Stimulated activated CD8-positive, alpha-beta memory T cell treated with anti-CD3 and anti-CD28 coated beads, Interleukin-7, amount 100 ng/mL, for 1 hour (primary cell): ENCODE measurements at places on chromosomes 4 and X.

DNA sequence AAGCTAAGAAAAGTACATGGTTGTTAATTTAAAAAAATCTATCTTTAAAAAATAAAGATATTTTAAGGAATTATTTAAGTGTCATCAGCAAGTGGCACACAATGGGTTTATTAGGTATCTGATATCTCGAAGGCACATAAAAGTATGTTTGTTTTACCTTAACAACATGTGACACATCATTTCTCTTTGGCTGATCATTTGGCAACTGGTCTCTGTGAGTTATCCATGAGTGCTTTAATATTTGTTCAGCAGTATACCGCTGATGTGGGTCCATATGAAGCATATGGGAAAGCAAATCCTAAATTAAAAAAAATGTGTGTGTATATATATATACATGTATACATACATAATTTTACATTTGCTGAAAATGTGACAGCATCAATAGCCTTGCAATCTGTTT lies 123.2 kb downstream of the RPS6KA6 start:
- DNase-seq: no peak

GRCh38 chrX:153441296-153441695 lies 4.6 kb downstream of the TREX2 start:
- DNase-seq: no peak

DNA sequence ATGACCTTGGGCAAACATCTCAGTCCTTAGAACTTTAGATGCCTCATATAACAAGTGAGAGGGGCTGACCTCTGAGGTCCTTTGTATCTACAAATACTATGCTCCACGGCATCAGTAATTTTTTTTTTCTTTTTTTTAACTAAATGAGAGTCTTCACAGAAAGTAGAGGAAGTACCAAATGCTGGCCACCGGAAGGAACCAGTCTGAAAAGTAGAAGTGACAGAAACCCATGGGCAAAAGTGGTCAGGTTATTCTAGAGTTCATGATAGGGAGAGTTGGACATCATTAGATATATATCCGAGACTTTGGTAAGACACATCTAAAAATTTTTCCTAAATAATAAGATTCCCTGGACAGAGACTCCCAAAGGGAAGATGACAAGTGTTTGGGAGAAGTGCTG lies 53.7 kb downstream of the COQ2 start:
- no peak for DNase-seq

GRCh38 chrX:115402299-115402698 lies 112.8 kb downstream of the LUZP4 start:
- no peak for DNase-seq

GRCh38 chrX:78540171-78540570 lies 119.0 kb downstream of the RTL3 start:
- no peak for DNase-seq

DNA sequence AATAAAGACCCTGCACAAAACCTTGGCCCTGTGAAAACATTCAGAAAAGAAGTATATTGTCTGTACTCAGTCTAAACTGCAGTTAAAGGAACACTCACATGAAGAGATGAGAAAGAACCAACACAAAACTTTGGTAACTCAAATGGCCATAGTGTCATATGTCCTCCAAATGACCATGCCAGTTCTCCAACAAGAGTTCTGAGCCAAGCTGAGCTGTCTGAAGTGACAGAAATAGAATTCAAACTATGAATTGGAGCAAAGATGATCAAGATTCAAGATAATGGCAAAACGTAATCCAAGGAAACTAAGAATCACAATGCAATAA lies 739.3 kb upstream of the NDST4 start:
- DNase-seq: no peak

DNA sequence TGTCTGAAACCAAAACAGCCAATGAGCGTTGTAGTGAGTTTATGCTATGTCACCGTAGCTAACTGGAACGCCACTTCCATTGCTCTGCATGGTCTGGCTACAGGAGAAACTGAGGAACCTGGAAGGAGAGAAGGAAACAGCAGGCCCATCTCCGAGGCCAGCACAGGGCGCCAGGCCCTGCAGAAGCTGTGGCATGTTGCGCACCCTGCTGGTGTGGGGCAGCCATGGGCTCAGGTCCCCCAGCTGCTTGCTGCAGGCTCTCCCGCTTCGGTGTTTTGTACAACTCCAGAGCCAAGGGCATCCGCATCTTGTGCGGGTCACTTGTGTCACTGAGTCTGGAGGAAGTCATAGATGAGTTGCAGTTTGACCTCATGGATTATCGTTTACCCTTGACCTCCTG lies 89.2 kb downstream of the AFAP1 start:
- no peak for DNase-seq

GRCh38 chrX:110167952-110168451 lies 149.9 kb downstream of the AMMECR1 start:
- DNase-seq: no peak

DNA sequence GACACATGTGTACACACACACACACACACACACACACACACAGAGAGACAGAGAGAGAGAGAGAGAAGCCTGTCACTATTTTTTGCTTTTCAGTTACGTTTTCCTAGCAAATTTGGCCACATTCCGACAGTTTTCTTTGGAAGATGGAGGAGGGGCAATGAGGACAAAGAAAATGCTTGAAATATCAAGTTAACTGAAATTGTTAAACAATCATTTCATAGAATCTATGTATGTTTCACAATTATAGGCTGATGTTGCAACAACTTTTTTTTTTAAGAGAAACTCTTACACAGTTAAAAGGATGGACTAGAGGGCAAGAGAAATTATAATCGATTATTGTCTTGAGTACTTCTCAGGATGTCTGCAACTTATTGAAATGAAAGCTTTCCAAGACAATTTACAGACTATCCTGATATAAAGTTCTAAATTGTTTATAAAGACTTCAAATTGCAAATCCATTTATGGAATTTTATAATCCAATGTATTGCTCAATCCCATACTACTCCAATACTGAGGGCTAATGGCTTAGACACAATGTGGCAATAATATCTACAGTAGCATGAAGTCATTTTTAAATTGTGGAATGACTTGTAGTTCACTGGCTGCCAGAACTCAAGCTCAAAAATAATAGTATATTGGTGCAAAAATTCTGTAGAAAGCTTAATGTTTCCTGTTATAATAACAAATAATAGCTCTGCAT lies 647.0 kb upstream of the PCDH7 start:
- no peak for DNase-seq
